NCI-H524 treated with DMSO at 0.1 percent for 48 hours (cell line): ENCODE measurements at places on chromosomes 5 and 9.

DNA sequence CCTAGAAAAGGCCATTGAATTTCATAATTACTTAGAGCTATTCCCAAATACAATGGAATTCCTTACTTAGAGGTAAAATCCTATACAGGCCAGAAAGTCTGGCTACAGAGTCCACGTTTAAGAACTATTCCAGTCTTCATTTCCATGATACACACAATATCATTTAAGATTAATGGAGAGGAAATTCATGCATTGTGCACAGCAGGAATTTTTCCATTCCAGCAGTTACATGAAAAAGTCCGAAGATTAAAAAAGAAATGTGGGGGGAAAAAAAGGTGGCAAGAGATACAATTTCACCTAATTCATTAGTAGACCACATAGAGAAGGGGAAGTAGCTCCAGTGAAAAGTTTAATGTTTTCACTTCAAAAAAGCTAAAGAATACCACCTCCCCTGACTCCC lies 63.1 kb downstream of the CHD1 start:
- DNase-seq = no peak

DNA sequence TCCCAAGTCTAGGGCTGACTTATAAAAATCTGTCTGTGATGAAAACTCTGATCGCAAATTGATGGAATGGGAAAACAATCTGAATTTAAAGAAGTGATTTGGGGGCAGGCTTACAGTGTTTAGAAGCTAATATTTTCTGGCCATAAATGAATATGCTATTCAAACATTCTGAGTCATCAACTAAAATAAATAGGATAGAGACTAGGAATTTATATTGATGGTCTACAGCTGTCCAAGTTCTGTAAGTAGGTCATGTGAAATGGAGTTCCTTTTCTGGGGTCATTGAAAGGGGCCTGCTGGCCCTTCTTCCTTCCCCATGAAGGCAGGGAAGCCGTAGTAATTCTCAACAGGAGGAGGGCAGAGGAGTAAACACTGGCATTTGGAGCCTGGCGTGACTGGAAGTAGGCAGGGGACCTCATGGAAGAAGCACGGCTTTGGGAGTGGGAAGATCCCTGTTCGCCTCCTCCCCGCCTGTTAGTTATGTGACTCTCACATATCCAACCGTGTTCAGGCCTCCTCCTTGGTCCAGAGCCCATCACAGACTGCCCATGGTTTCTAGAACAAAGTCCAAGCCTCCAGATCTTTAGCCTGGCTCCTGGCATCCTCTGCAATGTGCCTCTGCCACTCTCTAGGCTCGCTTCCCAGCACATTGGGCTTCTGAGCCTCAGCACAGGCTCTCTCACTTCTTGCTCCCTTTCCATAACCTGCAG lies 31.7 kb downstream of the ALG2 start:
- no peak for DNase-seq

DNA sequence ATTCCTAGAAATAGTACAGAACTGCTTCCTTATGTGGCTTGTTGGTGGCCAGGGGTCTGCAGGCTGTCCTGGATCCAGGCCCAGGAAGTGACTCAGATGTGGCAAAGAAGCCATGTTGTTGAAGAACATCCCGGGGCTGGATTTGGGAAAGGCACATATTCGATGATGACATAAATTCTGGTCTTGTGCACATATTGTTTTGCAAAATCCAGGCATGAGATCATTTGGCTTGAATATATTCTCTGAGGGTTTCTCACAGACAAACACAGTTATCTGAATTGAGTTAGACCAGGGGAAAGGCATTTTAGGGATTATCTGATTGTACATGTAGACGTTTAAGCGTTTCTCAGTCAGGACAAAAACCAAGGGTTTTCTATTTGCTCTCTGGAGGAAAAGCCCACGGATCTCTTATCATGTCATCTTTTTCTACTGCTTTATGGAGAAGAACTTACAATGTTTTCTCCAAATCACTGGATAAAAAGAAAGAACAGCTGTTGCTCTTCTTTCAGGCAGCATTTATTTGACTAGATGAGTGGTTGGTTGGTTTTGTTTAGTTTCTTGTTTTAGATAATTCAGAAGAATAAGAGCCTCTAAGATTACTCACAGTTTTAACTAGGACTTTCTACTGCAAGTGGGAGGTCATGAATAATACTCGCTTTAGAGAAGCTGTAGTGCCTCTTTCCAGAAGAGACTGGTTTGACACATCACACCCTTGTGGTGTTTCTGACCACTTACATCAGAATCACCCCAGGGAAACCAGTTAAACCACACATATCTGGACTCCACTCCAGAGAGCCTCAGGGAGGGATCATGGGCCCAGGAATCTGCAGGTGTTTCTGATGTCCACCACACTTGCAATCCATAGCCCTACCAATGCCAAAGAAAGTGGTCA lies 29.5 kb upstream of the LHFPL2 start:
- no peak for DNase-seq

DNA sequence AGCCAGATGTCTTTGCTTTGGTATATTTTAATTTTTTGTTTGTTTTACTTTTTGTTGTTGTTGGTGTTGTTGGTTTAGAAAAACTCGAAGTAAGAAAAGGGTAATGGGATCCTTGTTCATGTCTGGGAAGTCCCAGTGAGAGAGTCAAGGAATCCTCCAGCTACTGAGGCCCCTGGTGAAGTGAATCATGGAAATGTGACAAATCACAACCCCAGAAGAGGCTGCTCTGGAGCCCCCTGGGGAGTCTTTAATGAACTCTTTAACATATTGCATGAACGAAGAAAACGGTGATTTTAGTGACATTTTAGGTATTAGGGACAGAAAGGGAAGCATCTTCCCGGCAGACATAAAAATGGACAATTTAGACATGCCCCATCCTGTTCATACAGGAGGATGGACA lies 41.3 kb downstream of the TMEM174 start:
- DNase-seq = no peak

GRCh38 chr5:72163349-72163983 lies 56.2 kb downstream of the MAP1B start:
- DNase-seq = peak; percentile 82

DNA sequence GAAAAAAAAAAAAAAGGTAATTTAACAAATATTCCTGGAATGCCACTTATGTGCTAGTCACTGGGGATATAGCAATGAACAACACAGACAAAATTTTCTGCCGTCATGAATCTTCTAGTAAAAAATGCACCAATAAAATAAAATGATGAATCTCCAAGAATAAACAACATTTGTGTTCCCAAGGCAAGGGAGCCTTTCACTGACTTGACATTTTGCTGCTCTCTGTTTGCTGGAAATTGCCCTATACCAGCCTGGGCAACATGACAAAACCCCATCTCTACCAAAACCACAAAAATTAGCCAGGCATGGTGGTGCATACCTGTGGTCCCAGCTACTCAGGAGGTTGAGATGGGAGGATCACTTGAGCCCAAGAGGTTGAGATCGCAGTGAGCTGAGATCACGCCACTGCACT lies 64.5 kb upstream of the ERBIN start:
- no peak for DNase-seq

- DNase-seq = no peak
These were observed 19.0 kb downstream of the FOXB2 start for GRCh38 chr9:77038281-77039036.
